ENCODE measurements at places on chromosomes 7 and 10.
A peak's percentile ranks its signal among the peaks of the same experiment; 100 is the strongest.

GRCh38 chr10:117594722-117595121 lies 52.2 kb downstream of the EMX2 start:
- no peak for DNase-seq

- no peak for DNase-seq
These were observed 29.7 kb downstream of the C1QL3 start for GRCh38 chr10:16491933-16492332.

- peak; percentile 46 for DNase-seq
These were observed 83.9 kb downstream of the JAZF1 start for GRCh38 chr7:28096713-28097112.

- DNase-seq, result no peak
These were observed 1005.3 kb upstream of the SORCS1 start for GRCh38 chr10:108169846-108170245.

GRCh38 chr10:89398003-89398749 lies 5.8 kb downstream of the IFIT1 start:
- no peak for DNase-seq

DNA sequence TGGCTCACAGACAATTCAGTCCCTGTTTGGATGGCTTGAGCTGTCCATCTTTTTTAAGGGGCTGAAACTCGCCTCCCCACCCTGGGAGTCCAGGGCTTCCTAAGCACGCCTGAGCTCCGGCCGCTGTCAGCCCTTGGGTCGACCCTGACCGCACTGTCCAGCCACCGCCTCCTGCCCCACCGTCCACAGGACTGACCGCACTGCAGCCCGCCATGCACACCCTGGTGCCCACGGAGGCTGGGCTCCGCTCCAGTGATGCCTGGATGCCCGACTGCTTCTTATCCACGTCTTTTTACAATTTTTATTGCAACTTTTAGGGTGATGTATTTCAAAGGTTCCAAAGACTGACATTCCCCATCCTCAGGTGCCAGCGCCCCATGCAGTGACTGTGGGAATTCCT lies 39.4 kb upstream of the FOXL3 start:
- no peak for DNase-seq

DNA sequence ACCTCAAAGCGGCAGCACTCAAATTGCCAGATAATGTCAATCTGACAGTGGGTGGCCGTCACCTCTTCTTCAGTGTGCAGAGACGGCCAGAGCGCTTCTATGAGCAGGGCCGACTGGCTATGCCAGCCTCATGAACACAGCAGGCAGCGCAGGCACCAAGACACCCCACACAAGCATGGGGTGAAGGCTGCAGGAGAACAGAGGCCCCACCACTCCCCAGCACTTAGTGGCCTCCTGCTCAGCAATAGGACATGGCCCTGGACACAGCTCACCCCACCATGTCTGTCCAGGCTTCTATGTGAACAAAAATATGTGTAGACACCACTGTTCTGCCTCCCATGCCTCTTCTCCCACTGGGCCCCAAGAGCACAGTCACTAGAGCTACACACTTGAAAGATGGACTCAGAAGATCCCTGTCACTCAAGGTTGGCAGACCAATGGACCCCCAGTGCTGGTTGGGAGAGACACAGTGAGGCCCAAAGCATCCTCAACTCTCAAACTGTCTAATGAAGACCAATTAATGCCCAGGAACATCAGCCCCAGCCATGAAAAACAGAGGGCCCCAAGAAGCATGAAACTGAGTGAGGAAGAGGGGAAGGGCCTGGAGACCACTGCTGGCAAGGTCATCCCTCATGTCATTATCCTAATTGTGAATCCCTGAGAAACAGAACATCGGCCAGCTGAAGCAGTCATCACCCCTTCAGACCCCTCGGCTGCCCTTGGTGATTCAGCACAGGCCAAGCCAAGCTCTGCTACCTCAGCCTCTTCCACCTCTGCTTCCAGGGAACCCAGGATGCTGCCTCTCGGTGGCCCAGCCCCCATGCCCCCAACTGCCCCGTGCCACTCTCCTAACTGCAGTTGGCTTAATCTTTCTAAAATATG lies 77.7 kb downstream of the GRID1 start:
- no peak for DNase-seq

DNA sequence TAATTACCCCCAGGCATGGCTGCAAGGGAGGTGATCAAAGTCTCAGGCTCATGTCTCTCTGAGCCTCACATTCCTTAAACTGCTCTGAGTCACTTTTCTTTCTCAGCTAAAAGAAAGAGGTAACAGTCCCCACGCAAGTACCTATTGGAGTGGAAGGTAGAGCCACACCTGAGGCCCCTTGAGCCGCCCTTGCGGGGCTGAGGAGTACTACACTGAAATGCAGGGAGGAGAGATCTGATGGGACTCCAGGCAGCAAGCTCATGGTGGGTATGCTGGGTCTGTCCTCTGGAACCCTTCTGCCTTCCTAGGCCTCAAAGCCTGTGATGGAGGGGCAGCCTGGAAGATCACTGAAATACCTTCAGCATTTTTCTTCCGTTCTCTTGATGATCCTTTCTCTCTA lies 960.0 kb downstream of the DNAJB9 start:
- DNase-seq, result no peak

GRCh38 chr7:66682350-66683093 lies 53.8 kb downstream of the KCTD7 start:
- peak; percentile 19 for DNase-seq

DNA sequence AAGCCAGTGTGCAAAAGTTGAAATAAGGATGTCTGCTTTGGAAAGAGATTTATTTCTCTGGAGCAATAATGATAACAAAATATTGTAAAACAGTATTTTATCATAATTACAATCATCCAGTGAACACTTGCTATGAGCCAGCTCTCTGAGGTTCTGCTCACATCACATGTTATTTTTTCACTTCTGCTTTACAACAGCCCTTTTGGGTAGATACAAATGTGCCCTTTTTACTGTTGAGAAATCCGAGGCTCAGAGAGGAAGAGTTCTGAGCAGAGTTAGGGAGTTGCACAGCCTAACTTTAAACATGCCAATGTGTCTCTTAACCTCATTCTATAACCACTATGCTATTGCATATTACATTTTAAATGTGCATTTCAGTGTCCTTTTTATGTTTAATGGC lies 232.6 kb upstream of the CDC14C start:
- DNase-seq, result no peak

- no peak for DNase-seq
These were observed 99.0 kb upstream of the LSM8 start for GRCh38 chr7:118085000-118085399.

DNA sequence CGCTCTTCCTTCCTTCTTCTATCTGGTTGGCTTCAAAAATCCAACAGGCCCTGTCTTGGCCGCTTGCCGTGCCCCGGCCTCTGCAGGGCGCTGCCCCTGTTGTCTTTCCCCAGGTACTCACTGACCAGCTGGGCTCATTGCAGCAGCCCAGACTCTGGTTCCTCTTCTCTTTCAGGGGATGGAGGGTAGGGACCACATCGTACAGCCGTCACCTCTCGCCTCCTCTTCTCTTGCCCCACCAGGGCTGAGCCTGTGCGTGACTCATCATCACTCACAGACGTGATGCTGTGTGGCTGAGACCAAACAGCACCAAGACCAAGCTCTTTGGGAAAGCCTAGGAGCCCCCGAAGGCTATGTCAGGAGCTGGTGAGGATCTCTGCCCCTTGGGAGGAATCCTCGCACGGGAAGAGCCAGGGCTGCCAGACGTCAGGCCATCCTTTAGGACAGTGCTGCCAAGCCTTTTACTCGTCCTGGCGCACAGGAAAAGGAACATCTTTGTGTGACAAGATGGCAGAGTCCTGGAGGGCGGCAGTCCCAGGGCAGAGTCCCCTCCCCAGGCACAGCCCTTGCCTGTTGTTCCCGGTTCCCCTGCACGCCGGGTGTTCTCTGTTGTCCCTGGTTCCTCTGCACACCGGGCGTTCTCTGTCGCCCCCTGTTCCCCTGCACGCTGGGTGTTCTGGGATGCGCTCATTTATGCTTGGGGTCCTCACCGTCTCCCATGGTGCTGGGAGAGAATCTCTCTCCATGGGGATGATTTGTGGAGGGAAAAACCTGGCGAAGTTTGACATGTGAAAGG lies 188.5 kb upstream of the SHH start:
- peak; percentile 26 for DNase-seq

GRCh38 chr7:142579946-142580345 lies 169.3 kb upstream of the PRSS1 start:
- no peak for DNase-seq

DNA sequence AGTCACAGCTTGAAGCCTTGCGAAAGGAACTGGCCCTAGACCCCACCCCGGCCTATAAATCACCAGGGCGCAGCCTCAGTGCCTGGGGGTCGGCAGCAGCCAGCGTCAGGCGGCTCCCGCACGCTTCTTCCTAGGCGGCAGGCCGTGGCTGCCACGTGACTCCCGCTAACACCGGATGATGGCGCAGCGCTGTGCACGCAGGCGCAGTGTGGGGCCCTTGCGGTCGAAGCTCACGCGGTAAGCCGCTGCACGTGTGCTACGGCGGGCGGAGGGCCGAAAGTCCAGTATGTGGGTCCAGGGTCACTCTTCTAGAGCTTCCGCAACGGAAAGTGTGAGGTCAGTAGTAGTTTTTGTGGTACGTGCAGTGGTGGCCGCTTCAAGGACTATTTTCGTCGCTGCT lies at the start of gene STK31:
TSS of gene STK31 (plus strand) at position 220 of the 400 bp plus-strand sequence. CDS start at position 287, 67 bp downstream.
- no peak for DNase-seq

DNA sequence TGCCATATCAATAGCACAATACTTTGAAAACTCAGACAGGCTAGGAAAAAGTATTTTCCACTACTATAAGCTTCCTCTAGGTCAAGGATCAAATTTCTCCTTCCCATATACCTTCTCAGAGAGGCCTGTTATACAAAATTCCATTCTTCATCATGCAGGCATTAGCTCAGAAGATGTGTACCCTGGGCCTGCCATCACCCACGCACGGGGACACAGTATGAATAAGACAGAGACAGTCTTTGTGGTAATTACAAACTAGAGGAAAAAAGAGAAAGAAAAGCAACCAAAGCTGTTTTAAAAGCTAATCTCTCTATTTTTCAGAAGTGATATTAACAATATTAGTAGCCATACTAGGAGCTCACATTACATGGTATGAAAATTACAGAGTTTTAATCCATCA lies 236.8 kb upstream of the AOAH start:
- peak; percentile 23 for DNase-seq
